ENCODE measurements at places on chromosomes 1 and 21.
A peak's percentile ranks its signal among the peaks of the same experiment; 100 is the strongest.

DNA sequence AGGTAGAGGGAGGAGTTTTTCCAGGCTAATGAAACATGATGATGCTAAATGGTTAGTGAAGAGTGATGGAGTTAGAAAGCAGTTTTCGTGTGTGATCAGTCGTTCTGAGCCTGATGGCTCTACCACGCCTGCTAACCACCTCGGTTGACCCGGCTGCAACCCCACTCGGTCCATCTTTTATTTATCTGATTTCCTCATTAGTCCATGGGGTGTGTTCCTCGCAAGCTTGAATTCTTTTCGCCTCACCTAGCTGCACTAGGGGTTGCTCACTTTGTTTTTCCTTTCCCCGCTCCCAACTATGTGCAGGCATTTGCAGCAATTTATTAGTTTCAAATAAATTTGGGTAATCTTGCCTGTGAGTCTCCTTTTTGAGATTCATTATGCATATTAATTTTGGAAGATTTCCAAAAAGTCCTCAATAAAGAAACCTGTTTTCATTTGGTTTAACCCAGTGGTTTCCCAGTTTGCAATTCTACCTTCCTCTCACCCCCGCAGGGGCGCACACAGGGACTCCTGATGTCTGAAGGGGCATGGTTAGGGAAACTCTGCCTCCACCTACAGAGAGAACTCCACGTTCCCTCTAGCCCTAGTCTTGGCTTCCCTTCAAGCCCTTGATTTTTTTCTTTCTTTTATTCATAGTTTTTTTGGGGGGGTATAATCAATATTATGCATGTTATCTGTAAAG, 12.6 kb downstream of the B3GALT5 start:
- no peak for DNase-seq

GRCh38 chr1:56256153-56257000, 323.0 kb downstream of the PLPP3 start:
- DNase-seq: no peak

DNA sequence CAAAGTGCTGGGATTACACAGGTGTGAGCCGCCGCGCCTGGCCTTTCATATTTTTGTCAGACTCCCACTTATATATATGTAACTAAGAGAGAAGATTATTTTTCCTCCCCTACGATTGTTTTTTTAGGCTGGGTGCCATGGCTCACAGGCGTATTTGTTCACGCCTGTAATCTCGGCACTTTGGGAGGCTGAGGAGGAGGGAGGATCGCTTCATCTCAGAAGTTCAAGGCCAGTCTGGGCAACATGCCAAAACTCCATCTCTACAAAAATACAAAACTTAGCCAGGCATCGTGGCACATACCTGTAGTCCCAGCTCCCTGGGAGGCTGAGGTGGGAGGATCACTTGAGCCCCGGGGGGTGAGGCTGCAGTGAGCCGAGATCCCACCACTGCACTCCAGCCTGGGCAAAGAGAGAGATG, 23.9 kb upstream of the ITLN2 start:
- no peak for DNase-seq

DNA sequence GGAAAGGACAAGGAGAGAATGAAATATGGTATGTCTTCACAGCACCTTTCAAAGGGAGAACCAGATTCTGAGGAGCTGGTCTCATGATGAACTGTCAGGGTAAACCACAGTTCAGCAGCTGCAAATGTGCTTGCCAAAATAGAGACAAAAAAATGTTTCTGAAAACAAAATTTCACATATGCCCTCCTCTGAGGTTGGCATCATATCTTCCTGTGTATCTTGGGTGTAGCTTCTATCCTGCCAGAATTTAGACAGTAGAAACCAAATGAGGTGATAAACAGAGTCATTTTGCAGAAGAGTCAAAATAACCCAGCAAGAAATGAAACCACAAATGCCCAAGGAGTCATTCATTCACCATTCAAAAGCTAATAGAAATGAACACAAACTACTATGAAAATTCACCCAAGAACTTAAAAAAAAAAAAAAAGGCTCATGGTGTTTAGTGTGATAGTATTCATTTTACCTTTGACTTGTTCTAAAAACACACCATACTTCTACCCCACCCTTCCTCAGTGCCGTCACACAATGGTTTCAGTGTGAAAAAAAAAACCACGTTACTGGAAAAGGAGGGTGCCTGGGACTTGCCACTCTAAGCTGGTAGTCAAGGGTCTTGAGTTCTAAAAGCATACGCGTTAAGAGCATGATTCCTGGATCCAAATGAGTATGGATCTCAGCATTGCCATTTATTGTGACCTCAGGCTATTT, 18.5 kb downstream of the SELL start:
- no peak for DNase-seq

GRCh38 chr1:49306507-49307070, 529.9 kb upstream of the BEND5 start:
- DNase-seq: no peak

- no peak for DNase-seq
Measured at GRCh38 chr1:39016604-39017171, 9.5 kb upstream of the NDUFS5 start.

GRCh38 chr1:18187054-18187453, 79.5 kb downstream of the IGSF21 start:
- no peak for DNase-seq

DNA sequence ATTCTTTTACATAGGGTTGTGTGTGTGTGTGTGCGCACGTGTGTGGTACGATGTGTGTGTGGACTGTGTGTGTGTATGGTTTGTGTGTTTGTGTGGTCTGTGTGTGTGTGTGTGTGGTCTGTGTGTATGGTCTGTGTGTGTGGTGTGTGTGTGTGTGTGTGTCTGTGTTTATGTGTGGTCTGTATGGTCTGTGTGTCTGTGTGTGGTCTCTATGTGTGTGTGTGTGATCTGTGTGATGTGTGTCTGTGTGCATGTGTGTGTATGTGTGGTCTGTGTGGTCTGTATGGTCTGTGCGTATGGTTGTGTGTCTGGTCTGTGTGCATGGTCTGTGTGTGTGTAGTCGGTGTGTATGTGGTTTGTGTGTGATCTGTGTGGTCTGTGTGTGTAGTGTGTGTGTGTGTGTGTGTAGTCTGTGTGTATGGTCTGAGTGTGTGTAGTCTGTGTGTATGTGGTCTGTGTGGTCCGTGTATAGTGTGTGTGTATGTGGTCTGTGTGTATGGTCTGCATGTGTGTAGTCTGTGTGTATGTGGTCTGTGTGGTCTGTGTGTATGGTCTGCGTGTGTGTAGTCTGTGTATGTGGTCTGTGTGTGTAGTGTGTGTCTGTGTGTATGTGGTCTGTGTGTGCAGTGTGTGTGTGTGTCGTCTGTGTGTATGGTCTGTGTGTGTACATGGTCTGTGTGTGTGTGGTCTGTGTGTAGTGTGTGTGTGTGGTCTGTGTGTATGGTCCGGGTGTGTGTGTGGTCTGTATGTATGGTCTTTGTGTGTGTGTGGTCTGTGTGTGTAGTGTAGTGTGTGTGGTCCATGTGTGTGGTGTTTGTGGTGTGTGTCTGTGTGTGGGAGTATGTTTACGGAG, 46.8 kb downstream of the RHOU start:
- no peak for DNase-seq

DNA sequence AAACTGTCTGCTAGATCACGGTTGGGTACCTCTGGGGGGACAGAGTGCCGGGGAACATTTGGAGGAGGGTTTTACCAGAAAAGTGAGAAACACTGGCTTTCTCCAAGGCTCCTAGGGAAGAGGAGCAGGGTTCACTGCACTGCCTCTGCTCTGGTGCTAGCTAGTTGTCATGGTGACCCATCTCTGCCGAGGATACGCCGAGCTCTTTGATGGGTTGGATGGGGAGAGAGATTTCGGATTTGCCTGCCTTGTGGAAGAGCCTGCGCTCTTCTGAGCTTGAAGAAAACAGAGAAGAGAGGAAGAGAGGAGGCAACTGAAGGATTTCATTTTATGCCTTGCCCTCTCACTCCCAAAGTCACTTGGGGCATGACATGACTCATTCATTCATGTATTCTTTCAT, 92.1 kb downstream of the NAV1 start:
- no peak for DNase-seq

- no peak for DNase-seq
Measured at GRCh38 chr1:61604684-61605083, 120.3 kb downstream of the TM2D1 start.

GRCh38 chr1:85830837-85831236, 122.6 kb upstream of the ZNHIT6 start:
- no peak for DNase-seq

- no peak for DNase-seq
Measured at GRCh38 chr1:101977266-101977665, 19.5 kb downstream of the OLFM3 start.

- DNase-seq: no peak
Measured at GRCh38 chr1:47030170-47030805, 6.8 kb downstream of the CYP4X1 start.

DNA sequence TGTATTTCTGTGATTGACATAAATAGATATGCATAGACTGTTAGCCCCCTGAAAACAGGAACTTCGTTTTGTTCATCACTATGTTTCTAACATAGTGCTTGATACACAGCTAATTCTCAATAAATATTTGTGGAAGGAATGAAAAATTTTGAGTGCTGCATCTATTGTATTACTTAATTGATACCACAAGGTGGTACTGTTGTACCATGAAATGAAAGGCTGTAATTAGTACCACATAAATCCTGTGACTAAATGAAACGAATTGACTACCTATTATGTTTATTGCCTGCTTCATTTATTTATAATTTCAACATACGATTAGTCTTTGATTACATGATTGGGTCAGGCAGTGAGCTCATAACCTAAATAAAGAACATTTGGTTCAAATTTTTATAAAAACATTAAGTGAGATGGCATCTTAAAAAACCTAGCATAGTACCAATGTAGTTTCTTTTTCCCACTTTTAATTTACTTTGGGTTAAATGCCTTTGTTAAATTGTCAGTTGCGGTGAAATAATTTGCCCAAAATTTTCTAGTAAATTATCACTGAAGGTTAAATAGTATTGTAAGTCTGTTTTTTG, 15.0 kb upstream of the TGFB2 start:
- DNase-seq: peak; percentile 20

- DNase-seq: no peak
Measured at GRCh38 chr1:226410958-226411357, 3.1 kb upstream of the PARP1 start.

DNA sequence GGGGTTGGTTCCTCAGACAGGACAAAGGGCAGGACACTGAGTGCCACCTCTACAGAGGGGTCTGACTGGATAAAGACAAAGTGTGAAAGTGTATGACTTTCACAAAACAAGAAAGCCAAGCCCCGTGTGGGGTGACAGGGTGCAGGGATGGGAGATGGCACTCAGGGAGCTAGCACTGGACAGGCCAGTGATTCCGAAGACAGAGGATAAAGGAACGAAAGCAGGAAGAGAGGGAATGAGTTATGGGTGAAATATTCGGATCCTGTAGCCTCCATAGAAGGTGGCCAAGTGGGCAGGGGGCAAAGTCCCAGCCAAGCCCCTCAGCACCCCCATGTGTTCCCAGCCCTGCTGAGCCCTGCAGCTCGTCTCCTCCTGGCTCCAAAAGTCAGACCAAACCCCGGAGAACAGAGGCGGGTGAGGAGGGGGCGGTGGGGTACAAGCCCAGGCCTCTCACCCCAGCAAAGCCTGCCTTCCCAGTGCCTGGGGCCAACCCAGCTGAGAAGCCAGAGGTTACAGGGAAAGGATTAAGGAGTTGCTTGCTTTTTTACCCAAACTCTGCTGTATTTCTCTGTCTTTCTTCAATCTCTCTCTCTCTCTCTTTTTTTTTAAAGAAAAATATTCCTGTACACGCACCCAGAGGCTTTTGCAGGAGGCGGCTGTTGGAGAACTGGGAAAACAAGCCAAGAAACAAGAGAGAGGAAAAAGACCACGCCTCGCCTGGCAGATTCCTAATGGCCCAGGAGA, 14.0 kb upstream of the WASF2 start:
- DNase-seq: peak; percentile 87

DNA sequence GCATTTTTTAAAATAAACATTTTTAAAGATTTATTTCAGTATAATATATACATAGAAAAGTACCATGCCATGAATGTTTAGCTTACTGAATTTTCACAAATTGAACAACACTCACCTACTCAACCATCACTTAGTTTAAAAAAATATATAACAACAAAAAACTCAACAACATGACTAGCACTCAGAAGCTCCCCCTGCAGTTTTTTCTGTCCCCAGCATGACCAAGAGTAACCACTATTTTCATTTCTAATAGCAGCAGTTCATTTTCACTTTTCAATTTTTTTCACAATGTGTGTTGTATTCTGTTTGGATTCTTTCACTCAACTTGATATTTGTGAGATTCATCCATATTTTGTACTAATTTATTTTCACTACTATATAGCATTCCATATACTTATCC, 162.3 kb upstream of the POGK start:
- DNase-seq: no peak

DNA sequence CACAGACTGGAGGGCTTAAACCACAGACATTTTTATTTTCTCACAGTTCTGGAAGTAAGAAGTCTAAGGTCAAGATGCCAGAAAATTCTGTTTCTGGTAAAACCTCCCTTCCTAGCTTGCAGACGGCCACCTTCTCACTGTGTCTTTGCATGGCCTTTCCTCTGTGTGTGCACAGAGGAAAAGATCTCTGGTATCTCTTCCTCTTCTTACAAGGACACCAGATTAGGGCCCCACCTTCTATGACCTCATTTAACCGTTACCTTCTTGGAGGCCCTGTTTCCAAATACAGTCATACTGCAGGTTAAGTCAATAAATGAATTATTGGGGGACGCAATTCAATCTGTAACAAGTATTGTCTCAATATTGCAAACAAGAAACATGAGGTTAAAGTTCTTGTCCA, 63.0 kb upstream of the PRDX6 start:
- DNase-seq: no peak

DNA sequence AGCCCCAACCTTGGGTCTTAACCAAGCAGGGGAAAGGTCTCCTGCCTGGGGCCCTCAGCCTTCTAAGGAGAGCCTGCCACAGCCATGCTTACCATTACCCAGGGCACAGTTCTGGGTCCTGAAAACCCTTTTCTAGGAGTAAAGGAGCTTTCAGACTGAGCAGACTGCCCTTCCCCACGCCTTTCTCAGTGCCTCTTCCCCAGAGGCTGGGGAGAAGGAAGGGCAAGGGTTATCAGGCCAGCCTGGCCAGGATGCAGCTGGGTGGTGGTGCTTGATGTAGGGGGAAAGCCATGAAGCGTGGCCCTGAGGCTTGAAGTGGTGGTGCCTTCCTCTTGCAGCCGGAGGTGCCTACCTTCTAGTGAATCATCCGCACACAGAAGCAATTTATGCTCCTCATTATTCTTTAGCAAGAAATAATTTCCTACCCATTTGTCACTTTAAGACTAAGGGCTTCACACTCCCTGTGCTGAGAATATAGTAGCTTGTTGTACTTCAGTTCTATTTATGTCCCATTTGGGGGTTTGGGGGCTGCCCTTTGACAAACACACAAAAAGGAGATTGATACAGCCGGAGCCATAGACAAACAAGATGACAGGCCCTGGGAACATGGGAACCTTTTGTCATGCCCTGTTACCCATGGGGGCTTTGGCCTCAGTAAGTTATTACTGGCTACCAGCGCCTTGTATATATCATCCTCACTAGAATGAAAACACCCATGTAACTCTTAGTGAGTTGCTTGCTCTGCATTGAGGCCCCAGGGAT, 40.7 kb downstream of the MAN1C1 start:
- no peak for DNase-seq

GRCh38 chr1:87334351-87335174, 5.9 kb downstream of the LMO4 start:
- no peak for DNase-seq
